ENCODE measurements at places on chromosomes 5 and 9.

DNA sequence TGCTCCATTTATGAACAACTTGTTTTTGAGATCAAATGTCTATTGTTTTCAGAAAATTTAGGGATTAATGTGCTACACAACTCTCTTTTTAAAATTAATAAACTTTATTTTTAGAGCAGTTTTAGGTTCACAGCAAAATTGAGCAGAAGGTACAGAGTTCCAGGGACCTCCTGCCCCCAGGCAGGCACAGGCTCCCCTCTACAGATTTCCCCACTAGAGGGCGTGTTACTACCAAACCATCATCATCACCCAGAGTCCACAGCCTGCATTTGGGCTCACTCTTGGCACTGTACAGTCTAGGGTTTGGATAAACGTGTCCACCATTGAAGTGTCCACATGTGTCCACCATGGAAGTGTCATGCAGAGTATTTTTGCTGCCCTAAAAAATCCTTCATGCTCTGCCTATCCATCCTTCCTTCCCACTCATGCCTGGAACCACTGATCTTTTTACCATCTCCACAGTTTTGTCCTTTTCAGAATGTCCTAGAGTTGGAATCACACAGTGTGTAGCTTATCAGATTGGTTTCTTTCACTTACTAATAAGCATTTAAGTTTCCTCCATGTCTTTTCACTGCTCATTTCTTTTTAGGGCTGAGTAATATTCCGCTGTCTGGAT is 61.7 kb downstream of the MRPL36 start:
- DNase-seq, result peak; percentile 28

DNA sequence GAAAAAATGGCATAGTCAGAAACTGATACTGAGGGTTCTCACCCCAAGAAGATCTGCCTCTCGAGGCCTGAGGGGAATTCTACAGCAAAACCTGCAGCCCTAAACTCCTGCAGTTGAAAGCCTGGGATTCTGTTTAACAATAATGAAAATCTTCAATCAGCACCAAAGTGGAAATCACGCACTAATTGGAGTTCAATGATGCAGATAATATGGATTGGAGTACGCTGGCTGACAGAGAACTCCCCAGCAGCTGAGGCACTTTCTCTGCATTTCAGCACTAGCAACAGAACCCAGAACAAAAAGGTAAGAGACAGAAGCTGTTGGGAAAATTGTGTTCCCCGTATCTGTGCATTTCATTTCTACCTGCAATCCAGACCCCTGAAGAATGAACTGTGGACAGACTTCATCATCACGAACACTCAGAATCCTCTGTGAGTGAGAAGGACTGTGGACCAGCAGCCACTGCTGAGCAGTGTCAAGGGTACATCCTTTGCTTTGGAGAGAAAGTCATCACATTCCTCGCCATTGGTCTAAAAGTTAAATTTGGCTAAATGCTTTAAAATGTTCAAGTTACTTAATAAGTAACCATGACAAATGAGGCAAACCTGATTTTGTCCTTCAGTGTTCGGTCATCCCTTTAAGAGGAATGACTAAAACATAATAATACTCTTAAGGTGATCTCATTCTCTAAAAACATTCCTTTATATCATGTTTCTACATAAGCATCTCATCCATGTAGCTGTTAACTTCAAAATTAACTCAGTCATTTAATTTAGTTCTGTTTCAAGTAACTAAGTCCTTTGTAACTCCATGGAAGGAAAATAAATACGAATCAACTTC is 126.1 kb downstream of the GAS1 start:
- DNase-seq, result no peak

DNA sequence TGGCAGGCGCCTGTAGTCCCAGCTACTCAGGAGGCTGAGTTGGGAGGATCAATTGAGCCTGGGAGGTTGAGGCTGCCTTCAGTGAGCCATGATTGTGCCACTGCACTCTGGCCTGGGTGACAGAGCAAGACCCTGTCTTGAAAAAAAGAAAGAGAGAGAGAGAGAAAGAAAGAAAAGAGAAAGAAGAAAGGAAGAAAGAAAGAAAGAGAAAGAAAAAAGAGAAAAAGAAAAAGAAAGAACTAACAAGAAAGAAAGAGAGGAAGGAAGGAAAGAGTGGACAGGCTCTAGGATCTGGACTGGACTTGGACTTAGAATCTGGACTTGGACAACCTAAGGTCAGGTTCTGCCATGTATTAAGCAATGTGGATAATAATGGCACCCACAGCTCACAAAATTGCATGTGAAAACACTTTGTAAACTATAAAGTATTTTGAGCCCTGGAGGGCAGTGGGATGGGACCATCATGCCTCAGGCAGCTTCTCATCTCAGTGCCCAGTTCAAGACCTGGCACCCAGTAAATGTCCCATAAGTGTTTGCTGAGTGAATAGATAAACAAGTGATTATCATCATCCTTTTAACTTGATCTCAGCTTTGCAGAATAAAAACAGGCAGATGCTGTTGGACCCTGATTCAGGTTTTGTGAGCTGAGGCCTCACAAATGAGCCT is 12.8 kb upstream of the PHF19 start:
- DNase-seq, result peak; percentile 32

DNA sequence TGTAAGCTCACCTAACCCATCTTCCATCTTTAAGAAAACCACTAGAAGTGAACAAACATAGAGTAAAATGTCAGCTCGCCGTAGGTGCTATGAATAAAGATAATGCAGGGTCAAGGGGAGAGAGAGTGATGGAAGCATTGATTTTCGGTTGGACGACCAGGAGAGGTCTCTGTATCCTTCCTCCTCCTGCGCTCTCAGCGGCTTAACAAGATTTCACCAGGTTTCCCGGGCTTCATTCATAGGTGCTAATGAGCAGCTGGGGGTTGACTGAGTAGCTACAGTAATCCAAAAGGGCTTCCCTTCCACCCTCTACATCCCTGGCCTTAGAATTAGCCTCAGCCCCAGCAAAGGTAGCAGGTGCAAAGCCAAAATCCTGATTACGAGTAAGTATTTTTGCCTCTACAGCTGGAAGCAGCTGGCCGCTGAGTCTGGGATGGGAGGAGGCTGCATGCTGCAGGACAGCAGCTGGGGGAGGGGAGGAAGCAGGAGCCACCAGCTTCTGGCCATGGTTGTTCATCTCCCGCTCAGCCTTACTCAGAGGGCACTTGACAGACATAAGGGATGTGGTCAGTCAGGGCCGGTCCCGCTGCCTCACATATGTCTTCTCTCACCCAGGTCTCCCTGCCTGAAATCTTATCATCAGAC is 112.0 kb upstream of the IL12B start:
- DNase-seq, result no peak

DNA sequence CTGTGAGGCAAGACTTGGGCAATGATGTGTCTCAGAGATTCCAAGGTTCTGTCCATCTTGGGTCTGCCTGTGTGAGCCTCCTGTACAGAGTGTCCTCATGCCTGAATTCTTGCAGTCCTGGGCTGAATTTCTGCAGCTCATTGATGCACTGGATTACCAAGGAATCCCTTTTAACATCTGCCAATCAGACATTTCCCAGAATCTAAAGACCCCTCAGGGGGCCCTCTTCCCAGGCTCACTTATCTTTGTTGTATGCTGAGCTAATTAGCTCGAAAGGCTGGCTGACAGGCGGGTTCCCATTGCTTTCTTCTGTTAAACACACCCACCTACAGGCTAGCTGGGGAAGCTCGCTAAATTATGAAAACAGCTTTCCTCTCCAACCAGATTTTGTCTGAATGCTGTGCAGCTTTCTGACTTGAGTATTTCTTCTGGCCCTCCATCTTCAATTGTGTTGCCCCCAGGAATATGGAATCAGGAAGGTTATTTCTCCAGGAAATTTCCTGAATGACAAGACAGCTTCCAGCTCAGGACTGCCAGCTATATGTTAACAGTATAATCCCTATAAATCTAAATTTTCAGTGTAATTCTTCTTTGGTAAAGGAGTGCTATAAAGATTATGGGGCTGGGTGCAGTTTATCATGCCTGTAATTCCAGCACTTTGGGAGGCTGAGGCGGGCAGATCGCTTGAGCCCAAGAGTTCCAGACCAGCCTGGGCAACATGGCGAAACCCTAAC is at the start of gene LIX1:
Gene LIX1, minus strand, starts transcription at position 91 of the 734 bp plus-strand sequence. Its CDS starts 35 bp downstream, at position 56.
- peak; percentile 14 for DNase-seq

DNA sequence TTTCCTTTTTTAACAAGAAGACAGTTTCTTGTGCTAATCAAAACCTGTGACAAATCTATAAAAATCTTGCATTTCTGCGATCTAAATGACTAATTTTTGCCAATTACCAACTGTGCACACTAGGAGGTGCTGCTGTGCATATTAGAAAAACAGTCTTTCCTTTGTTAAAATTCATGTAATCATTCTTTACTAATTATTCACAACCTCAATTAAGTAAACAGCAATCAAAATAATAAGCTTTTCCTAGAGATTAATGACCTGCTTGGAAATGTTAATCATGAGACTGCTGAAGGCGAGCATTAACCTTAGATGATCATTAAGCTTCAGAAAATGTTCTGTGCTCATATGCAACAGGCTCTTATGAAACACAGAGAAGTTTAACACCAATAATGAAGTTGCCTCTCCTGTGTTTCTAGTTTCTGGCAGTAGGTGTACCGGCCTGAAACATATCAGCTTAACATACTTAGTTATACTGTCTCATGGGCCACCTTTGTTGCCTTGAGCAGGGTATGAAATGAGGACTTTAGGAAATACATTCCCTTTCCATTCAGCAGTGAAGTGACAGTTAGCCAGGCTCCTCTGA is 17.7 kb downstream of the RFESD start:
- DNase-seq, result peak; percentile 7

Measured in NCI-H774 (cell line).